ENCODE measurements at places on chromosomes 13 and 19.

GRCh38 chr19:3024870-3025548 lies 4.1 kb downstream of the TLE2 start:
- no peak for DNase-seq

DNA sequence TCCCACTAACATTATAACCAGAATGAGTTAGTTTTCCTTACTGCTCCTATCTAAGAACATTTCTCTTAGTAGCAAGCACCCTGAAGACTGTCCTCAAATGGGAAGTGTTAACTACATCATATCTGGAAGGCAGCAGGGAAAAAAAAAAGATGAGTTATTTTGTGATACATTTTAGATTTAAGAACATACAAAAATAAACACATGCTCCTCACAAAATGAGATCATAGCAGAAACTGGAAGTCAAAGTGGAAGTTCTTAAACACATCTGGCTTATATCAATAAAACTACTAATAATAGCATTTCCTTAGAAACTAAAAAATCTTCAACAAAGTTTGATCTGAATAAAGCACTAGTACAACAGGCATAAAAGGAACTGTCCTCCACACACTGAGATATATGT lies 70.4 kb downstream of the SLITRK6 start:
- no peak for DNase-seq

DNA sequence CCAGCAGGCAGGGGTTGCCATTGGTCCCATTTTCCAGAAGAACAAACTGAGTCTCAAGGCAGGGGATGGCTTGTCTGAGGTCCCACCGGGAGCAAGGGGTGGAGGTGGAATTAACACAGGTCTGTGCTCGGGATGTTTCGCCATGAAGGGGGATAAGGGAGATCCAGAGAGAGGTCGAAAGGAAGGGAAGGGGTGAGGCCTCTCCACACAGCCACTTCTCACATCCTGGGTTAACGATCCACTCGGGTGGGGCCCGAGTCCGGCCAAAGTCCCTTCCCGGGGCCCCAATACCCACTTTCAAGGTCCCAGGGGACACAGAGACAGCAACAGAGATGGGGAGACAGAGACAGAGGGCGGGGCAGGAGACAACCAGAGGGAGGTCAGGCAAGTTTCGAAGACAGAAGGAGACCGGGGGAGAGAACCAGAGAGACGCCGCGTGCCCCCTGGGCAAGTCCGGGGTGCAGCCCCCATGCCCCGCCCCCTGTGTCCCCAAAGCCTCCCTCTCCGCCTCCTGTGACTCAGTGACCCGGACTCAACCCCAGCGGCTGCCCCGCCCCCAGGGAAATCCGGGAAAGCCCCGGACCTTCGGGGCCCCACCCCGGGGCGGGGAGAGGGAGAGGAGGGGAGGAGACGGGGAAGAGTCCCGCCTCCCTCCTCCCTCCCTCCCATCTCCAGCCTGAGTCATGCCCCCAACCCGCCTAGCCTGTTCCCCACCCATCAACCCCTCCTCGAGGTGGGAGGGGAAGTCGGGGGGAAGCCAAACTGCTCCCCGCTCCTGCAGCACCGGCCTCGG lies 1.4 kb upstream of the BCL3 start:
- peak; percentile 83 for DNase-seq

GRCh38 chr13:55653497-55653896 lies 1487.2 kb upstream of the PRR20A start:
- no peak for DNase-seq

GRCh38 chr13:75173457-75174356 lies 308.3 kb downstream of the TBC1D4 start:
- no peak for DNase-seq

DNA sequence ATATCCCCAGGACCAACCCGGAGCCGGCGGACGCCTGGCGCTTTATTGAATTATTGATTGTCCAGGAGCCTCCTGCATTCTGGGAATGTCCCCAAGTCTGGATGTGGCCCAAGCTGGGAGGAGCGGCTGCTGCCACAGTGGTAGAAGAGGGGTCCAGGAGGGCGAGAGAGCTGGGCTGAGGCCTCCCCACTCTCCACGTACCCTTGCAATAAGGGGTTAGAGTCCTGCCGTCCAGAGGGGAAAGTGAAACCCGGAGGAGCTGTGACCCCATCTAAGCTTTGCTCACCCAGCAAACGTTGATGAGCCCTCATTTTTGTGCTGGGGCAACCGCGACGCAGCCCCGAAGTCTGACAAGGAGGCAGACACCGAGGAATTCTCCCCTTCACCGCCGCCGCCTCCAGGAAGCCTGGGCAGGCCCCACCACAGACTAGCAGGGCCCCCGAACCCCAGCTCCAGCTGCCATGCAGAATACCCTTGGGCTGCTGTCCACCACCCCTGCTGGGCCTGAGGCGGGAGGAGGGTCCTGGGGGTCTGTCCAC lies 1.4 kb upstream of the C2CD4C start:
- DNase-seq, result no peak
